Right kidney (tissue), 9 donors: ENCODE measurements at places on chromosomes 7 and 10.

GRCh38 chr7:27351137-27351536 lies 108.5 kb downstream of the EVX1 start:
- no peak for DNase-seq

DNA sequence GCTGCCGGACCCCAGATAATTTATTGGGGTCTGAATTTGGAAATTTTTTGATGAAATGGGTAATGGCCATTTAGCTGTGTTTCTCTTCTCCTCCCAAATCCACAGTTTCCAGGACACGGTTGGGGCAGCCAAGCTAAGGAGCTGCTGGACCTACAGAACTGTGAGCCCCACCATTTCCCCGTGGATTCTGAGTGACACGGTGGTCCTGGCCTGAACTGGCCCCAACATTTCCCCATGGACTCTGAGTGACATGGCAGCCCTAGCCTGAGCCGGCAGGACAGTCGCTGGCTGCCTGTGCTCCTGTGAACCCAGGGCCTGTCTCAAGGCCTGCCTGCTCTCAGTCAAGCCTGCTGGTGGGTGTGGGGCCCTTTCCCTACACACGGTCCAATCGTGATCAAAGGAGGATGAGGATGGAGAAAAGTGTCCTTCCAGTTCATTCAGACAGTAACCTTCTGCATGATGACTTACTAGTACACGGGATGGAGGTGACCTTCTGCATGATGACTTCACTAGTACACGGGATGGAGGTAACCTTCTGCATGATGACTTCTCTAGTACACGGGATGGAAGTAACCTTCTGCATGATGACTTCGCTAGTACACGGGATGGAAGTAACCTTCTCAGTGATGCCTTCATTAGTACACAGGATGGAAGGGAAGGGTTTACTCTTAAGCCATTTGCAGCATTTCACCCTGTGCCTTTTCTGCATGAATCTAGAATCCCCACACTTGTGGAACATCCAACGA lies 359.9 kb downstream of the GLRX3 start:
- no peak for DNase-seq

DNA sequence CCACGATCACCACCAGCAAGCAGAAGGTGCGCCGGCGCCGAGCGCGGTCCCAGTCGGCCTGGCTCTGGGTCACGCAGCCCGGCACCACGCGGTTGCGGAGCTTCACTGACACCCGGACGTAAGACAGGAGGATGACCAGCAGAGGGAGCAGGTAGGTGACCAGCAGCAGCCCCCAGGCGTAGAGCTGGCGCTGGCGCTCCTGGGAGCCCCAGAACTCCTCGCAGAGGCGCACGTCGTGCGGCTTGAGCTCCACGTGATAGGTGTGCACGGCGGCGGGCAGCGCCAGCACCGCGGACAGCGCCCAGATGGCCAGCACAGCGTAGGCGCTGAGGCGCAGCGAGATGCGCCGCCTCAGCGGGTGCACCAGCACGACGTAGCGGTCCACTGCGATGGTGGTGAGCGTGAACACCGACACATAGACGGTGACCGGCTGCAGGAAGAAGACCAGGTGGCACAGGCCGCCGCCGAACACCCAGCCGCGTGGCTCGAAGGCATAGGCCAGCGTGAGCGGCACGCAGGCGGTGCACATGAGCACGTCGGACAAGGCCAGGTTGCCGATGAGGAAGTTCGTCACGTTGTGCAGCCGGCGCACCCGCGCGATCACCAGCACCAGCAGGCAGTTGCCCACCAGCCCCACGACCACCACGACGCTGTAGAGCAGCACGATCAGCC lies 920 bp downstream of the PRLHR start:
- DNase-seq: peak; percentile 58

DNA sequence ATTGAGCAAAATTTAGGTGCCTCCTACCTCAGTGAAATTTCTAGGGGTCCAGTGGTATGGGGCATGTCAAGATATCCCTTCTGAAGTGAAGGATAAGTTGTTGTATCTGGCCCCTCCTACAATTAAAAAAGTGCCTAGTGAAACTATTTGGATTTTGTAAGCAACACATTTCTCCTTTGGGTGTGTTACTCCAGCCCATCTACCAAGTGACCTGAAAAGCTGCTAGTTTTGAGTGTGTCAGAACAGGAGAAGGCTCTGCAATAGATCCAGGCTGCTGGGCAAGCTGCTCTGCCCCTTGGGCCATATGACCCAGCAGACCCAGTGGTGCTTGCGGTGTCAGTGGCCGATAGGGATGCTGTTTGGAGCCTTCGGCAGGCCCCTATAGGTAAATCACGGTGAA lies 46.0 kb downstream of the PTPRE start:
- DNase-seq: no peak

DNA sequence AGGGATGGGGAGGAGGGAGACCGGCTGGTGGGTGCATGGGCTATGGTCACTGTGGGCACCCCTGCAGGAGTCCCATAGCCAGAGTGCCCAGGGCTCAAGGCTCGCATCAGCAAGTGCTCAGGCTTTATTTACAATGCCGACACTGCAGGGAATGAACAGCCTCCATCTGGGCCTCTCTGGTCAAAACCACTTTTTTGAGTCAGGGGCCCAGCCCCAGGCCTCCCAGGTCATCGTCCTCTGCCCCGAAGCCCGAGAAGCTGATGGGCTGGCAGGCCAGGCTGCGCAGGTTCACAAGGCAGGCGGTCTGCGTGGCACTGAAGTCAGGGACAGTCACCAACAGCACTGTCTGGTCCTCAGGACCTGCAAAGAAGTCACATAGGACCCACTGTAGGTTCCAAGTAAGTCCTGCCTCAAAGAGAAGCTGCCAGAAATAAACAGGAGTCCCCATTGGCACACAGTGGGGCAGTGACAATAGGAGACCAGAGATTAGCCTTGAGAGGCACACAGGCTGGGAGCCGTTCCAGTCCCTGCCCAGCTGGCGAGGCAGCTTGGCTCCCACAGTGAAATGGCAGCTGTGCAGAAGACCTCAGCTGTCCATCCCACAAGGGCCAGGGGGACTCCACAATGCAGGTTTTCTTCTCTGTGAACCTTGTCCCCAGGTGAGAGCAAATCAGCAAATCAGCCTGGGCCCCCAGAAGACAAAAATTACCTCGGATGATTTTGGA lies 8.6 kb downstream of the POLD2 start:
- no peak for DNase-seq

DNA sequence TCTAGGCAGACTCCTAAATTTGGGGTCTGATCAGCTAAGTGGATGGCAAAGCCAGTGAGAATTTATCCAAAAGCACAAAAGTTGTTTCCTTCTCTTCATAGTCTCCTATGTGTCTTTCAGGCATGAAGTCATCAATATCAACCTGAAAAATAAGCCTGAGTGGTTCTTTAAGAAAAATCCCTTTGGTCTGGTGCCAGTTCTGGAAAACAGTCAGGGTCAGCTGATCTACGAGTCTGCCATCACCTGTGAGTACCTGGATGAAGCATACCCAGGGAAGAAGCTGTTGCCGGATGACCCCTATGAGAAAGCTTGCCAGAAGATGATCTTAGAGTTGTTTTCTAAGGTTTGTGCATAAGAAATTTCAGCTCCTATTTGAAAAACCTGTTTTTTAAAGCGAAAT lies 4.8 kb downstream of the GSTO1 start:
- DNase-seq: no peak

DNA sequence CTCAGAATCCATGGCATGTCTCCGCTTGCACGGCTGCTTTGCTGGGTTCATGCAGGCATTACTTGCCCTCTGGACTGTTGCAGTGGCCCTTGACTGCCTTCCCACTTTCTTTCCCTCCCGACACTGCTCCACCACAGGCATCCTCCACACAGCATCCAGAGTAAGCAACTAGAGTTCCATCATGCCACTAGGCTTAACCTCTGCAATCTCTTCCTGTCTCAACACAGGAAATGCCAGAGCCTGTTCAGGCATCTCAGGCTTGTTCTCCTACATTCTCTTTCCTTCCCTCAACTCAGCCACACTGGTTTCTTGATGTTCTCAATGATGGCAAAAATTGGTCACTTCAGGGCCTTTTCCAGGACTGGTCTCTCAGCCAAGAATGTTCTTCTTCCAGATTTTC lies 284.5 kb upstream of the KLF6 start:
- DNase-seq: no peak

GRCh38 chr10:95250856-95251255 lies 39.9 kb downstream of the PDLIM1 start:
- no peak for DNase-seq

DNA sequence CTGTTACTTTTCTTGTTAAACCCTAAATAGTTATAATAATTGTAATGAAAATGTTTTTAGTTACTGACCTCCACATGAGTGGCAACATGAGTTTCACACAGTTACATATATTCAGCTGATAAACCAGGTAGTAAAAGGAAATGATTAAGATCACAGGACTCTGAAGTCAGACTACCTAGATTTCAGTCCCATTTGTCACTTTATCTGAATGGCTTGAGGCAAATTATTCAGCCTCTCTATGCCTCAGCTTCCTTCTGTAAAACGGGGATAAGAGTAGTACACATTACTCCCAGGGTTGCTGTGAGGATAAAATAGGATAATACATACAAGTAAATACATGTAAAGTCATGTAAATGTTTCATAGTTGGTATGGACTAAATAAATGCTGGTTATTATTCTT lies 254.3 kb upstream of the LRRTM3 start:
- DNase-seq: no peak

GRCh38 chr10:124619195-124619594 lies 125.0 kb downstream of the FAM53B start:
- no peak for DNase-seq

GRCh38 chr10:132186488-132187429 lies at the start of gene DPYSL4:
DPYSL4 (plus strand) TSS chr10:132186948; CDS start chr10:132187064, 116 bp downstream.
- DNase-seq: peak; percentile 65

DNA sequence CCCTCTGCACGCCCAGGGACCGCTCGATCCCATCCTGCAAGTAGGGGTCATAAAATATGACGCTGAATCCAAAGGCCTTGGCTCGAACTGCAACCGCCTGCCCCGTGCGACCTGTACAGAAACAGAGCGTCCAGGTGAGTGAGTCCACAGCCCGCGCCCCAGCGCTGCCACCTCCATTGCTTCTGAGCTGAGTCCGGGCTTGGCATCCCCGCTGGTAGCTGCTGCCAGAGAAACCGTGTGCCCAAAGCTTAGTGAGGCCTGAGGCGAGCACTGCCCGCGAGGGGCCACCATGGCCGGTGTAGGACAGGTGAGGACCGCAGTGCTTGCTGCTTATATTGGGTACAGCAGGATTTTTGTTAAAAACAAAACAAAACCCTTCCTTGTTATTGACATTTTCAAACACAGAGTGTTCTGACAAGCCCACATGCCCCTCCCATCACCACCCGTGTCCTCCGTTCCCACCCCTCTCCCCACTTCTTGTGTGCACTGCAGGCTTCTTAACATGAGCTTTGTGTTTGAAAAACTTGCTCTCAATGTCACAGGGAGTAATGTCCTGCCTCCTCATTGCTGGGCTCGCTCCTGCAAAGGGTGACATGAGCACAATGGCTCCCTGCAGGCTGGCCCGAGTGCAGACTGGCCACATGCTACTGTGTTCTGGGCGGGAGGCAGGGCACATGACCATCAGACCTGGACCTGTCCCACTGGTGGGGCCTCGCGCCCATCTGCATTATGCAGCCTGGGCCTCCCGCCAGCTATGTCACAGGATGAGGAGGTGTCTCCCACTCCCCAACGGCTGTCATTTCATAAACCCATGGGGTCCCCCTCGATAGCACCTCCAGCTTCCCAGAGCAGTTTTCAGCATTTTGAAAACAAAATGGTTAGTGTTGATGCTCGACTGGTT lies 52.9 kb downstream of the ZRANB1 start:
- DNase-seq: no peak

DNA sequence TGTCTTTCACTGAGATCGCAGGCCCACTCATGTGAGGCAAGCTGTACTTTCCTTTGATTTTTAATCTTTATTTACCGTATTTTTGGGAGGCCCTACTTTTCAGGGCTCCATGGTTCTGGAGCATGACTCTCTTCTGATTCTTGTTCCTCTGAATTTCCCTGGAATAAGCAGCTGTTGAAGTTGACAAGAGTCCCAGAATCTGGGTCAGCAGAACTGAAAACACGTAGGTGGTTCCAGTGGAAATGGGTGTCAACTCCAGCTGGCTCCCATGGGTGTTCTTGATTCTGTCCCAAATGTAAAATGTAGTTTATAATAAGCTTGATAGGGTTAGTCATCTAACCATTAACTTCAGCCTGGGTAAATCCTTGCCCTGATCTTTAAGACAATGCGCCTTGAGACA lies 409.4 kb downstream of the GATA3 start:
- no peak for DNase-seq

DNA sequence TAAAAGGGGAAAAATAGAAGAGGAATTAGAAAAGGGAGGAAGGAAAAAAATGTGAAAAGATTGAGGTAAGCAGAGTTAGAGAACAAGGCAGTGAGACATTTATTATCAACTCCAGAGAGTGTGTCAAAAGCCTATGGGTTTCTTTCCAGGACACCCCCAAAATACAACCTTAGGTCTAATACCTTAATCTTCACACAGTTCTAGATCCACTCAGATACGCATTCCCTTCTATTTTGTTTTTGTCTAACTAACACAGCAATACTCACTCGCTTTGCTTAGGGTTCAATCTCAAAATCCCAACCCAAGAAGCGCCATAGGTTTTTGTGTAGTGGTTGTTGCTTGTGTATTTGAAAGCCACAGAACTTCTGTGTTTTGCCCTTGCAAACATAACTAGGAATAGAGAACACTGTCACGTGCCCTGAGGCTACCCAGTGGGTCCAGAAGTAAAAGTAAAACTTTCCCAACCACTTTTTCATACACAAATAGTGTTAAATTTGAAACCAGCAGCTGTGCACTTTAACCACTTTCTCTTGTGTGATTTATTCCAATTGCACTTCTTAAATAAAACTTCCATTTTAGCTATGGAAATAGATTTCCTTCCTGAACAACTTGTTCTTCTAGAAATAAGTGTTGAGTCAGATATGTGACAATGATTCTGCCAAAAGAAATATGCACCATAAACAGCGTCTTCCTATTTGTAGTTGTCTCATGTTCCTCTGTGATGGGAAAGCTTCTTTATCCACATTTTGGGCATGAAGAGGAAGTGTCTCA lies 414.7 kb upstream of the GHITM start:
- DNase-seq: no peak

GRCh38 chr7:29610086-29610485 lies 46.5 kb downstream of the PRR15 start:
- DNase-seq: no peak

- DNase-seq: no peak
Observed at GRCh38 chr10:124162774-124163354, 69.5 kb upstream of the CHST15 start.

- DNase-seq: peak; percentile 65
Observed at GRCh38 chr10:60572511-60573194, 183.0 kb upstream of the ANK3 start.

- peak; percentile 35 for DNase-seq
Observed at GRCh38 chr10:97849687-97850402, at the start of gene GOLGA7B. GOLGA7B (plus strand) TSS chr10:97849843; CDS start chr10:97850304, 461 bp downstream.

DNA sequence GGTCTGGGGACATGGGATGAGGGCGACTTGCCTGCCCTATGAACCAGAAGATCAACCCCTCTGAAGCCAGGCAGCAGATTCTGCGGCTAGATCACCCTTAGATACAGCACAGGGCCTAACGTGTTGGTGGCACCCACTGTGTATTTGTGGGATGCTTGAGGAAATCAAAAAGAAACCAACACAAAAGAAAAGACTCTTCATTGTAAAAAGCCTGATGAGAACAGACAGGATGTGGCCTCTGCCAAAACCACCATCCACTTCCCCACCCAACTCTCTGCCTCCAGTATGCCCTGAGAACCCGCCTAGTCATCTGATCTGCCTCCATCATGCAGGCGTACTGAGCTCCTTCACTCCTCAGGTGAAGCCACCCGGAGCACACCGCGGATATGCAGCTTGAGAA lies 97.2 kb upstream of the INSYN2A start:
- DNase-seq: no peak

GRCh38 chr7:5143106-5143505 lies 46.9 kb upstream of the WIPI2 start:
- no peak for DNase-seq
